H1 (cell line): ENCODE measurements at places on chromosomes 6 and 20. TPM values are rescaled to one million over a fixed set of nuclear protein-coding genes. Genes with fewer than 3 reads are reported as not detected.

SIRPB2 gene
- polyA plus RNA-seq = not detected in 2 replicates

ANGPT4 gene
- polyA plus RNA-seq = 0.25 and 0.33 TPM in 2 replicates

AK9 gene
- 1.0 and 2.2 TPM in 2 replicates for polyA plus RNA-seq

BFSP1 gene
- 1.5 and 1.8 TPM in 2 replicates for polyA plus RNA-seq

NFYA gene
- polyA plus RNA-seq = 19.7 and 19.8 TPM in 2 replicates

OTOR gene
- not detected in 2 replicates for polyA plus RNA-seq

CYP24A1 gene
- 0.08 TPM in 1 of 2 replicates, not detected in the other for polyA plus RNA-seq

TRERF1 gene
- polyA plus RNA-seq = 10.8 and 14.9 TPM in 2 replicates

PPP1R18 gene
- 29.1 and 33.2 TPM in 2 replicates for polyA plus RNA-seq

FAM217A gene
- polyA plus RNA-seq = 0.03 TPM in 1 of 2 replicates, not detected in the other

APCDD1L gene
- 0.83 and 1.8 TPM in 2 replicates for polyA plus RNA-seq

OOEP gene
- polyA plus RNA-seq = 0.20 and 0.55 TPM in 2 replicates

UQCC2 gene
- polyA plus RNA-seq = 44.1 and 52.1 TPM in 2 replicates
